ENCODE measurements at places on chromosomes 4 and X.

DNA sequence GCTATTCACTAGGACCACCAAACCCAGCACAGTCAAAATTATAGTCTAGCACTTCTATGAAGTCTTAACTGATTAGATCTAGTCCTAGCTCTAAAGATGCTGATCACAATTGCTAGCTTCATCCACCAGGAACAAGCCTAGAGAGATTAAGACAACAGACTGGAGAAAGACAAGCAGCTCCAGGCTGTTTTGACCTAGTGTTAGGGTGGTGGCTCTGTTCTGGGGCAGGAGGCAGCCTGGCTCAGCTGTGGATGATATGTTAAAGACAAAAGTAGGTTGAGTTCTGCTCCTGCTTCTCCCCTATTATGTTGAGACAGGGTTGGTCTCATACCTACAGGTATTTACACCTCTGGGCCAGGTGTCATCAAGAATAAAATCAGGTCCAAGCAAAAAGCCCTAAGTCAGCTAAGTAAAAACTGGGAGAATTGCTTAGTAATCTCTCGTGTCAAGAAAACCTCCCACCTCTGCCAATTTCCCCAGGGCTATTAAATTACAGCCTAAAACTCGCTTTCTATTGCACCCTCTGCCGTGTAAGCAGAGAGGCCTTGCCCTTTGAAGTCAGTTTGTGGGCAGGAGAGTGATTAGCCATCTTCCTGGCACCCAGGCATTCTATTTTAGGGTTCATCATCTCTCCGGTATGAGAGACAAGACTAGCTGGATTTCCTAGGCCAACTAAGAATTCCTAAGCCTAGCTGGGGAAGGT is 39.9 kb downstream of the RAB40AL start:
- DNase-seq, result no peak

- no peak for DNase-seq
These were observed 2.0 kb upstream of the ARX start for GRCh38 chrX:25017667-25018247.

GRCh38 chr4:6925357-6925836 is 15.8 kb downstream of the TBC1D14 start:
- DNase-seq, result no peak

GRCh38 chrX:24332878-24333277 is 19.0 kb upstream of the SUPT20HL2 start:
- no peak for DNase-seq

GRCh38 chr4:120525106-120525505 is 397.4 kb downstream of the PRDM5 start:
- DNase-seq, result no peak

DNA sequence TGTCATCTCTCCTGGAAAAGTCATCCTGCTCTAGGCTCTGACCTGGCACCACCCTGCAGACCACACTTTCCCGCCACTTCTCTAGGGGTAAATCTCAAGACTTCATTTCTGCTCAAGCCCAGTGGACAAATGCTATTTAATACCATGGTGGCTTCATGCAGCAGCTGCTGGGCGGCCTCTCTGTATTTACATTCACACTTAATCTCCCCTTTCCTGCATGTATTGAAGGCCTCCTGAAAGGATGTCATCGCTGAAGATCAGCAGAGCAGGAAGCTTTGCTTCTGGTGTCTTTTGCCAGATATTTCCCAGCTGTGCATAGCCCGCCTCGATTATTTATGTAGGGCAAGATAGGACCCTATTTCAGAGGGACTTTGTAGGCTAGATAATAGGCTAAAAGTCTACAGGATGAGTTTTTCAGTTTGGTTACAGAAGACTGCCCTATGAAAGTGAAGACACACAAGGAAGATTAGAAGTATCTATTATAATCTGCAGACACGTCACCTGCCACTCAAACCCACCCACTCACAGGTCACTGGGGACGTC is 17.2 kb downstream of the PROM1 start:
- DNase-seq, result no peak

GRCh38 chr4:186771624-186772023 is 48.0 kb upstream of the FAT1 start:
- no peak for DNase-seq

DNA sequence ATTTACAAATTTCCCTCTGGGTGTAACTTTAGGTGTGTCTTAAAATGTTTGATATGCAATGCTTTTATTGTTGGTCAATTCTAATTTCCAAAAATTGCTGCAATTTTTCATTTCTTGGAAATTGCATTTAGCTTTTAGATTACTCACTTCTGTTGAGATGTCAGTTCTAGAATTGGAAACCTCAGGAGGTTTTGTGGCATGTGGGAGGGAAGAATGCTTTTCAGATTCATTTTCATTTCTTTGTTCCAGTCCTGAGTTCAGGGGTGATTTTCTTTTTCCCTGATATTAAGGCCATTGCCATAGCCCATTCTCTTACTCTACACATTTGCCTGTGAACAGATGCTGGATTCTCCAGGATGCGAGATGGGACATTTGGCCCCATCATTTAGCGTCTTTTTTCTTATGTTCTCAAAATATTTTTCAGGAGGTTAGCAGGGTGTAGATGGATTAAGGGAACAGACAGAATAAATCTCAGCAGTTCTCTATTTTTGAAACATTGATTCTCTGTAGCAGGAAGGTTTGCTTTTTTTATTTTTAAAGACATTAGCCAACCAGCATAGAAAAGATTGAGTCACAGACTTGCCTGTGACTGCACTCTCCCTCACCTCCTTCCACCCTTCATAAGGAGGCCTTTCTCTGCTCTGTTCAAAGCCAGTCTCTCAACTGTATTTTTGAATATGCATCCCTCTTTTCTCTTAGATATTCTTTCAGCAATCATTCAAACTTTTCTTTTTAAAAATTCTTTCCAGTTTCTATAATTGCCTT is 238.4 kb upstream of the ANXA3 start:
- DNase-seq, result no peak

DNA sequence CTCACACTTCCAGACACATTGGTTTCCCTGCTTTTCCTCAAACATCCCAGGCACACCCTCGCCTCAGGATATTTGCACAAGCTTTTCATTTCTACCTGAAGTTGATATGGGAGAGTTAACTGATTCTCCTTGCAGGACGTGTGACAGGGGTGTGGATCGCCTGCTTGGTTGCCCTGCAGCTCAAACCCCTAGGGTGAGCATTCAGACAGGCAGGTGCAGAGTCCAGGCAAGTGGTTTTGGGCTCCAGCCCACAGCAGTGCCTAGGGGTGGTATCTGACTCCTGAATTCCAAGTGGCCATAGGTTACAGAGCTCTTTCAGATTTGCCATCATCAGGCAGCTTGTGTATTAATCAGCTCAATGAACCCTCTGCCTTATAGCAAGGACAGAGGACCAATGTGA is 1104.2 kb upstream of the IGFBP7 start:
- DNase-seq, result no peak

- DNase-seq, result no peak
These were observed 1.6 kb downstream of the MED14 start for GRCh38 chrX:40733706-40734105.

GRCh38 chr4:13766761-13767540 is 139.4 kb upstream of the BOD1L1 start:
- no peak for DNase-seq

DNA sequence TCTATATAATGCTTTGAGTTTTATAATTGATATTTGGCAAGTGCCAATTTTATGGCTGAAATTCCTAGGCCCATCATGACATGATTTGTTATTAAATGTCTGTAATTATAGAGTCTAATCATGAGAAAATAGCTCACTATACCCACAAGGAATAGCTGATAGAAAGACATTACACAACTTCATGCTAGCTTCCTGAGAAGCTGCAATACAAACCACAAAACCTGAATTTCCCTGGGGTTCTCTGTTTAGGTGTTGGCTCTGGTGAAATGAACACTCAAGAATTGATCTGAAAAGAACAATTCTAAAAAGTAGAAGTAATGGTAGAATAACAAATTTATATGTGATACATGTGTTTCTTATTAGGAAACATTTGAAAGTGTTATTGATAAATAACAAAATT is 169.6 kb downstream of the GASK1B start:
- DNase-seq, result no peak

GRCh38 chr4:139469216-139469615 is 15.3 kb downstream of the RAB33B start:
- no peak for DNase-seq

- DNase-seq, result peak; percentile 61
These were observed 121.7 kb upstream of the CXXC4 start for GRCh38 chr4:104616401-104616820.

DNA sequence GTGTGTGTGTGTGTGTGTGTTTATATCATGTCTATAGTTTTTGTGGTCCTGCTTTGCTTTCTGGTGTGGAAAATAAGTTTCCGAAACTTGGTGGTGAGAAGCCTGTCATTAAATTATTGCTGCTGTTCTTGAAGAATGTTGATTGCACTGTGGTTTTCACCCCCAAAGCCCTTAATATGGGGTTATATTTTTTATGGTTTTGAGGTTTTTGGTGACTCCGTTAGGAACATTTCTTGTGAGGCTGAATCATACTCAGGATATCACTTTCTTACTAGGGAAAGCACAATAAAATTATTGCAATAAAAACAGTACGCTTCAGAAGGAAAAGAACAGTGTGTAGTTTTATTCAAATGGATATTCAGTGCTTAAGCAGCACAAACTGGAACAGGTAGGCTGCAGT is 539.1 kb upstream of the MAGEB18 start:
- DNase-seq, result no peak

DNA sequence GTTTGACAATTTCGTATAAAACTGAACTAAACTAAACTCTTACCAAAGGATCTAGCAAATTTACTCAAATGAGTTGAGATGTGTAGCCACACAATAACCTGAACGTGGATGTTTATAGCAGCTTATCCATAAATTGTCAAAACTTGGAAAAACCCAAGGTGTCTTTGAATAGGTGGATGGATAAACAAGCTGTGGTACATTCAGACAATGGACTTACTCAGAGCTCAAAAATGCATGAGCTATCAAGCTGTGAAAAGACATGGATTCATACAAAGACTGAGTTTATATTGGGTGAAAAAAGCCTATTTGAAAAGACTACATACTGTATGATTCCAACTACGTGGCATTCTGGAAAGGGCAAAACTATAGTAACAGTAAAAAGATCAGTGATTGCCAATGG is 69.5 kb downstream of the LARP1B start:
- no peak for DNase-seq
